Foreskin keratinocyte (primary cell): ENCODE measurements at places on chromosomes 16 and 17. TPM values are rescaled to one million over a fixed set of nuclear protein-coding genes. Genes with fewer than 3 reads are reported as not detected.

Gene MPP2
- 0.53 and 0.71 TPM in 2 replicates for total RNA-seq

Gene ZNF624
- total RNA-seq: 4.0 and 4.3 TPM in 2 replicates

Gene MPV17L
- 0.54 and 1.3 TPM in 2 replicates for total RNA-seq

Gene CWC25
- 13.2 and 13.8 TPM in 2 replicates for total RNA-seq

Gene RAD51D
- total RNA-seq: 9.6 and 11.0 TPM in 2 replicates

Gene FAM83G
- 49.6 and 50.4 TPM in 2 replicates for total RNA-seq
